ENCODE measurements at places on chromosomes 3 and 15.

DNA sequence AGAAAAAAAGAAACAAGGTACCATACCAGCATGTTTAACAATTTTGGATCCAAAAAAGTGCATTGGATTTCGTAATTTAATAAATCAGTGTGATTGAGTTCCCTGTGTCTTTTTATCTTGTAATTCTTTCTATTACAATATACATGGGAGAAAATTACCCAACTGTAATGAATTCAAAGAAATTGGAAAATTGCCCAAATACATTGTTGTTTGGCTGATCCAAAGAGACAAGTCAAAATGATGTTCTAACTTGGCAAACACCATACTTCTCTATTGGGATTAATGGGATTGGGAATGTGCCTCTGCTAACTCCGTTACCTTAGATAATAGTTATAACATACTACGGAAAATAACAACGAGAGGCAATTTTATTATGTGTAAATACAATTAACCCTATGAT is 1097.1 kb downstream of the ROBO1 start:
- no peak for DNase-seq

- DNase-seq, result no peak
These were observed 21.7 kb downstream of the GPR160 start for GRCh38 chr3:170059447-170059846.

GRCh38 chr3:72036899-72037298 is 252.0 kb upstream of the PROK2 start:
- no peak for DNase-seq

DNA sequence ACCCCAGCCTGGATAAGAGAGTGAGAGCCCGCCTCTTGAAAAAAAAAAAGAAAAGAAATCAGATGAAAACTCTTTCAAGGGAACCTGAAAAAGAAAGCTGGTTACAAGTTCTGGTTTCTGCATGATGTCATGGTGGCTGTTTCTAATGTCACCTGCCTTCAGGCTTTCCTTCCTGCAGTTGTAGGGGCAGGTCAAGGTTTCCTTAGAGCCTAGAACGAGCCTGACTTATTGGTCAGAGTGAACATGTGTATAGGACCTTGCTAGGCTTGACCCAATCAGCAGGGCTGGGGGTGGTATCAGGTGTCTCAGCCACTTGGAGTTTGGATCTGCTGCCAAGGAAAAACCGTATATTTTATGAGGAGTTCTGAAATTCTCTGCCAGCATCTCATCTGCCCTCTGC is 3.8 kb downstream of the IVD start:
- DNase-seq, result no peak

- DNase-seq, result no peak
These were observed 6.5 kb upstream of the CILP start for GRCh38 chr15:65217526-65218482.

DNA sequence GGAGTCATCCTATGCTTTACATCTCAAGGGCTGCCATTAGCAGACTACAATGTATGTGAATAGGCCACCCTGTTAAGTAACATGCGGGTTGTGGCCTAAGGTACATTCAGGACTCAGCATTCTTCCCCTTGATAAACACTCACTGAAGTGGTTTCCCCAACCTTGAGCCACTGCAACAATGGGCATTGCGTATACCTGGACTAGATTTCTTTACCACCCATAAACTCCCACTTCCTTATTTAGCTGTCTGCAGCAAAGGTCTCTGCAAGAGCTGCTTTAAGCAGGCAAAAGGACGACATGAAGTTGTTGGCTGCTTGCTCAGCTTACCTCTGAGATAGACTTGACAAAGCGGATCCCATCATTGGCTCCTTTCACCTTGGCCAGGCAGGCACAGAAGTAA is 16.2 kb downstream of the FYCO1 start:
- DNase-seq, result no peak

DNA sequence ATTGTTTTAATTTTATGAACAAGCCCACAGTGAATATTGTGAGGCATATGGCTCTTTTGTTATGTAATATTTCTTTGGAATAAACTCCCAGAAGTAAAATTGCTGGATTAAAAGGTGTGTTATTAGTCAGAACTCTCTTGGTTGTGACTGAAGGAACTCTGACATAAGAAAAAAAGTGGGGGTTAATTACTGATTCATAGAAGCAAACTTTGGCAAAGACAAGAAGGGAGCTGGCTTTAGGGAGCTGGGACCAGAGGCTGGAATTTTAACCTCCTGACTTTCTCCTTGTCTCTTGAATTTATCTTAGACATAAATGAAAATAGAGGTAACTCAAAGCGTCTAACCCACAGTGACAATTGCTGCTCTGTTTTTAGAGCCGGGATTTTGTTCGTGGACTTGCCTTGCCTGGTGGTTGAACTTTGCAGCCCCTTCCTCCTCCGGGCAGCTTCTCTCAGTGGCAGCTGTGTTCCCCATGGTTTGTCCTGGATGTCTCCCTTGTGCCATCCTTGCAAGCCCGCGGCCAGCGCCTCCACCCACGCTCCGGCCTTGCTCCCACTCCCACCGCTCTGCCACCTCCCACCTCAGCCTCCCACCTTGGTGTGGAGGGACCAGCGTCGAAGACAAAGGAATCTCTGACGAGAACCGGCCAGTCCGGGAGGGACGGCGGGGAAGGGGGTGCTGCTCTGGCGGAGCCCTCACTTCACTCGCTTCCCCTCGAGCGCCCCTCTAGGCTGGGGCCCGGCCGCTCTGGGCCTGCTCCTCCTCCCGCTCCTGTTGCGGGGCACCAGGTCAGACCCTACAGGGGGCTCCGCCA is 28.0 kb downstream of the ARHGAP31 start:
- DNase-seq, result peak; percentile 1

GRCh38 chr3:127544803-127545201 is 45.7 kb downstream of the TPRA1 start:
- DNase-seq, result no peak

DNA sequence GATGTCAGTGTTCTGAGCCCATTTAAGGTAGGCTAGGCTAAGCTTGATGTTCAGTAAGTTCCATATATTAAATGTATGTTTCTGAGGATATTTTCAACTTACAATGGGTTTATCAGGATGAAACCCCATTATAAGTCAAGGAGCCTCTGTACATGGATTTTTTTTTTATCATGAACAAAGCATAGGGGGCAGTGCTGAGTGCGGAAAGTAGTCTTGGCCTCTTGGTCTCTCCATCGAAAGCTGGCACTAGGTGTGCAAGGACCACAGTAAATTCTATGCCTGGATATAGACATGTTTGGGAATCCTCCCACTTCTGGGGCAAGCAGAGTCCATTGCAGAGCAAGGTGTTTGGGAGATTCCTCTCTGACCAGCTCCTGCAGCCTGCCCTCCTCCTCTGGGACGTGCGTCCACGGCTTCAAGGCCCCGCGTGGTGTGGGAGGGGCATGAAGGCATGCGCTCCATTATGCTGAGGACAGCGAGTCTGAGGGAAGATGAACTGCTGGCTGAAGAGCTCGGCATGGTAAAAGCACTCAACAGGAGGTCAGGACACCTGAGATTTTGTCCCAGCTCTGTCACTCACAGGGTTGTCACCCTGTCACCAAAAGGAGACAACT is 122.9 kb upstream of the LIPC start:
- no peak for DNase-seq

- DNase-seq, result no peak
These were observed 193.6 kb downstream of the TP63 start for GRCh38 chr3:189824629-189825312.

DNA sequence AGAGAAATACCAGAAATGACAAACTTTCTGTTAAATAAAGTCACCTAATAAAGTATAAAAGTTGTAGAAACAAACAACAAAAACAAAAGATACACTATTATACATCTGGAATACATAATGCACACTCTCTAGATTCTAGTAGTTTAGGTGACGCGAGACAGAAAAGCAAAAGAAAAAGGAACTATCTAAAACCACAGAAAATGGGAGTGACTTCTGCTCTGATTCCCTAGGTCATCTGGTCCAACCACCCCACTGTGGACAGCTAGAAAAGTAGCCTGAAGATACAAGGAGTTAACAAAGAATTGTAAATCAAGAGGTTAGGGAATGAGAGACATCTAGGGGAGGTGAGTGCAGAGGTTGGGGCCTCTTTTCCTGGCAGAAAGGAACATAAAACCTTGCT is 39.1 kb downstream of the DHX36 start:
- DNase-seq, result no peak

Data from activated T-helper 1 cell treated with anti-CD3 and anti-CD28 coated beads, Interleukin-12 subunit alpha, Interleukin-12 subunit beta, Interleukin-2, Interleukin-4 antibody, amounts not matched to agents 30 ng/mL and 10 ng/mL and 1 ng/mL, durations not matched to agents 14 hours and 24 hours and 36 hours (primary cell).